ENCODE measurements at places on chromosomes 3 and 15.

GRCh38 chr15:39645138-39645975 lies 64.5 kb downstream of the THBS1 start:
- no peak for DNase-seq

GRCh38 chr3:178568155-178568731 lies 32.0 kb downstream of the KCNMB2 start:
- no peak for DNase-seq

DNA sequence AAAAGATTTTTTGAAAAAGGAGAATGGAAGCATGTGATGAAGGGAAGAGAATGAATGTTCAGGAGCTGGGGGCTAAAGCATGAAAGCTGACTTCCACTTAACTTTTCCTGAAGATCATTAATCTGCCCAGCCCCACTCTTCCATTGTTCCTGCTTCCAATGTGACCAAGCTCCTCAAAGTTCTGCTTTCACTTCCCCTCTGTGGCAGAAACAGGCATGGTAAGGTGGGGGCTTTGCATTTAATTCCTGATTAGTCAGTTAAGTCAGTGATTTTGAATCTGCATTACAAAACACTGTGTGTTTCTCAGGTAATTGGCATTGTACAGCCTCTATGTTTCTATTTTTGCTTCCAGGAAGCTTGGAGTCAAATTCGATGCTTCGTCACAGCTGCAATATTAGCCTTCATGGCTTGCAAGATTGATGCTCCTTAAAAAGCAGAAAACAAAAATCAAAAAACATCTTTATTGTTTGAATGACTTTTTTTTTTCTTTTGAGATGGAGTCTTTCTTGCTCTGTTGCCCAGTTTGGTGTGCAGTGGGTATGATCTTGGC lies 7.3 kb upstream of the TM6SF1 start:
- no peak for DNase-seq

- DNase-seq, result no peak
These were observed 43.3 kb upstream of the AGTR1 start for GRCh38 chr3:148654433-148654832.

GRCh38 chr3:58635371-58636285 lies 30.9 kb downstream of the FAM3D start:
- DNase-seq, result no peak

- no peak for DNase-seq
These were observed at the start of gene LRRK1 for GRCh38 chr15:100918690-100919480. Gene LRRK1 (plus strand): TSS chr15:100919357. CDS start chr15:100924633, 5,276 bp downstream.

DNA sequence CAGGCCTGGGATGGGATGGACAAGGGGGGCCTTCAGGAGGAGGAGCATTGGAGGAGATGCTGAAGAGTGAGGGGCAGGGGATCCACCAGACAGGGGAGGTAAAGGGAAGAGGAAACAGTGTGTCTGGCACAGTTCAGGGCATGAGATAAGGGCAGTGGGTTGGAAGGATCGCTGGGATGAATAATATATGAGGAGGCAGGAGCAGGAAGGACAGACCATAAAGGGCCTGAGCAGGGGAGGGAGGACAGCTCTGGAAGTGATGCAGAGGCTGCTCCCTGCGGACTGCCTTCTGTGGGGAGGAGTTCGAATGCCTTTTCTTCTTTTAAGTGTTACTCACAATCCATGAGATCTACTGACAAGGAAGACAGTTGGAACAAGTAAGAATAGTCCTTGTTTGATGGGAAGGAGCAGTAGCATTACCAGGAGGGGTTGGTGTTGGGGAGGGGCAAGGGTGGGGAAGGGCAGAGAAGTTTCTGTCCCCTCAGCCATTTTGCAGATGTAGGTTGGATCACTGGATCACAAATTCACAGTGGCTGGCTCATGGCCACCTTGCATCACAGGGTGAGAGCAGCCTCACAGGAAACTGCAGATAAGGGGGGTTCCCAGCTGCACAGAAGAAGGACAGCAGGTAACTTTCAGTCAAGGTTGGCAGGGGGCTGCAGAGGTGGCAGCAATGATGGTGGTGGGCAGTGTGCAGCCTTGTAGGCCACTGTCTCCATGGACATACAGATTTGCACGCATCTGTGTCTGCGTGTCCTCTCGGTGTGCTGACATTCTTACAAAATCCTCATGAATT lies 91.9 kb upstream of the SNRPN start:
- DNase-seq, result no peak

DNA sequence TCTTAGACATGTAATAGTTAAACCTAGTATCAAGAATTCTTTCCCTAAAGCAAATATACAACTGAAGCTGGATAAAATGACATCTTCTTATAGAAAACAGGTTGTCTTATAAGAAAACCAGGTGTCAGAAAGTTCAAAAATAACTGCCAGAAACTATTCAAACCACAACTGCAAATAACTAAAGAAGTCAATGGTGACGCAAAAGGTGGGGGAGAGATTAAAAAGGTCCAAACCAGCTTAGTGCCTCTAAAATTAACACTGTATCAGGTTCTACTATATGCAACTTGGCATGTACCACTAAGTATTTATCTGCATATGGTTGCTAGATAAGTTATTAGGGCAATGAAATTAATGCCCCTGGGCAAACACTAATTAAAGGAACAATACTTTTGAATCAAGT lies 136.8 kb downstream of the TBL1XR1 start:
- DNase-seq, result no peak

DNA sequence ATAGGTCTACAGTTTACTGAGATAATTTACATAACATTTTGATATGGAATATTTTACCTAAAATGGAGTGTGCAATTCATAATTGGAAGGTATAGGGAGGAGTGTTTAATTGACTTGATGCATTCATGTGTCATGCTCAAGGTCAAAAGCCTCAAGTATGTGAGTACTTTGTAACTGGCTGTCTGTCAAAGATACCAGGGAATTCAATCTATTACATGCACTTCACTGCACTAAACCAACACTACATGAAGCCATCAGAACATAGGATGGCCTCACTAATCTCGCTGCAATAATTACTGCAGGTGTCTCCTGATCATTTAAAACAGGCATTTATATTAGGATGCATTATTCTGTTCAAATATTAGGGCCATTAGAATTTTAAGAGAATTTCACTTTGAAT lies 367.2 kb downstream of the CNTN4 start:
- no peak for DNase-seq

- DNase-seq, result no peak
These were observed 36.3 kb downstream of the KNL1 start for GRCh38 chr15:40630313-40630712.

DNA sequence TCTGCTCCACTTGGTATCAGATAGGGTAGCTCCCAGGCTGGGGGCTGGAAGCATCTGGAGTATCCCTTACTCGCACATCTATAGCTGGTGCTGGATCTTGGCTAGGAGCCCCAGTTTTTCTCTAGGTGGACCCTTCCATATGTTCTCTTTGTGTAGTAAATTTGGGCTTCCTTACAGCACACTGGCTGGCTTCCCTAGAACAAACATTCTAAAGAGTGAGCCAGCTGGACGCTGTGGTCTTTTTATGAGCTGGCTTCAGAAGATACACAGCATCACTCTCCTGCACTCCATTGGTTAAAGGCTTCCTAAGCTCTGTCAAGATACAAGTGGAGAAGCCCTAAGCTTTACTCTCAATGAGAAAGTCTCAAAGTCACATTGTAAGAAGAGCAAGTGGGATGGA lies 322.1 kb downstream of the WDR72 start:
- DNase-seq, result no peak

DNA sequence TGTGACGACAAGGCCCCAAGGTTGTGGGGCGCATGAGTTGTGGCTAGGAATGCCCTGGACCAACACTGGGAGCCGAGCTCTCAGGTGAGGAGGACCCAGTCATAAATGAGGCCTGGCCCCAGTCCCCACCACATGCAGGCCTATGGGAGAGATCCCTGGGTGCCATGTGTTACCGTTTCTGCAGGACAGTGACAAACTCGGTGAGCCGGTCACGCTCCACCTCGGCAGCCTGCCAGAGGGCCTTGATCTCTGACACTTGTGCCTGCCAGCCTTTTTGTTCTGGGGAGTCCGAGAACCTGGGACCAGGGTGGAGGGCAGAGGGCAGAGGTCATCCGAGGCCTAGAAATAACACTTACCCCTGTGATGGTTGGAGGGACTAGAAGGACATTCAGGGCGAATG lies 27.7 kb upstream of the HHATL start:
- no peak for DNase-seq
